CD4-positive, alpha-beta memory T cell (primary cell): ENCODE measurements at places on chromosomes 1 and 21. TPM values are rescaled to one million over a fixed set of nuclear protein-coding genes. Genes with fewer than 3 reads are reported as not detected.
A peak's percentile ranks its signal among the peaks of the same experiment; 100 is the strongest.

- H3K4me3 ChIP-seq, result no peak overlapping the region
- H3K27me3 ChIP-seq, result no peaks in the 10 kb centered on the region
- no peaks in the 10 kb centered on the region for H3K36me3 ChIP-seq
- no peak overlapping the region for H3K27ac ChIP-seq
These were observed 259.9 kb downstream of the FOXD2 start for GRCh38 chr1:47697616-47698335.

- no peaks in the 10 kb centered on the region for H3K4me1 ChIP-seq
- H3K27ac ChIP-seq, result no peak overlapping the region
- H3K27me3 ChIP-seq, result no peaks in the 10 kb centered on the region
- H3K36me3 ChIP-seq, result no peaks in the 10 kb centered on the region
These were observed 147.2 kb downstream of the NR5A2 start for GRCh38 chr1:200174525-200175295.

- no peaks in the 10 kb centered on the region for H3K27me3 ChIP-seq
- no peak for DNase-seq
- no peak overlapping the region for H3K27ac ChIP-seq
- peaks cover 7% of the 10 kb centered on the region for H3K36me3 ChIP-seq
- peaks cover 70% of the 10 kb centered on the region for H3K4me1 ChIP-seq
These were observed 18.3 kb downstream of the ATP2B4 start for GRCh38 chr1:203644661-203645510.

MTARC2 gene
- not detected for total RNA-seq

TP73 gene
- not detected for total RNA-seq

- H3K27me3 ChIP-seq, result no peaks in the 10 kb centered on the region
- H3K36me3 ChIP-seq, result no peaks in the 10 kb centered on the region
- H3K4me1 ChIP-seq, result no peaks in the 10 kb centered on the region
- DNase-seq, result no peak
These were observed 37.0 kb downstream of the HS2ST1 start for GRCh38 chr1:86951430-86951829.

KCNE1 gene
- total RNA-seq, result 0.17 TPM

GRCh38 chr1:66336641-66336990 is 197.3 kb upstream of the SGIP1 start:
- no peak for DNase-seq
- H3K27me3 ChIP-seq, result no peaks in the 10 kb centered on the region
- H3K4me3 ChIP-seq, result peak overlapping the region; percentile 79
- peaks cover 57% of the 10 kb centered on the region for H3K4me1 ChIP-seq

DNA sequence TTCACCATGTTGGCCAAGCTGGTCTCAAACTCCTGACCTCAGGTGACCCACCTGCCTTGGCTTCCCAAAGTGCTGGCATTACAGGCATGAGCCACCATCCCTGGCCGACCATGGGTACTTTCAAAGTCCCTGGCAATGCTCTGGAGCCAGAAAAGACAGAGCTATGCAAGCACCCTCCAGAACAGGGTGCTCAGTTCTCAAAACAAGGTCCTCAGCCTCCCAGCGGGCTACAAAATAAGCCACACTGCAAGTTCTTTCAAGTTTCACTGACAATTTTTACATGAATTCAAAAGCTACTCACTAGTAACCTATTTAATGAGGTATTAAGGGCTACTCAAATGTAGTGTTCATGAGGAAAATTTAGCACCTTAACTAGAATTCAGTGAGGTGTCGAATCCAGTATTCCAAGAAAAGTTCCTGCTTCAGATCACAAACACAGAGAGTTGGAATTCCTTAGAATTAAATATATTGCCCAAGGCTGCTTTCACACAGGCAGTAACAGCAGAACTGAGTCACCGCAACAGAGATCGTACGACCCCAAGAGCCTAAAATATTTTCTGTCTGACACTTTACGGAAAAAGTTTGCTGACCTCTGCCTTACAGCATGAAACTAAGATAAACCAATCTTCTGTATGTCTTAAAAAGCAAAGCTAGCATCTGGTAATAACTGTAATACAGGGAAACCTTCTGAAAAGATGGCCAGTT is 60.7 kb downstream of the HSF2BP start:
- no peak for DNase-seq
- H3K27ac ChIP-seq, result no peak overlapping the region
- no peaks in the 10 kb centered on the region for H3K4me1 ChIP-seq
- H3K27me3 ChIP-seq, result no peaks in the 10 kb centered on the region
- H3K4me3 ChIP-seq, result no peak overlapping the region
- no peaks in the 10 kb centered on the region for H3K36me3 ChIP-seq

GRCh38 chr1:67676946-67677345 is 8.1 kb upstream of the GADD45A start:
- no peaks in the 10 kb centered on the region for H3K27me3 ChIP-seq
- peaks cover 22% of the 10 kb centered on the region for H3K4me1 ChIP-seq

DNA sequence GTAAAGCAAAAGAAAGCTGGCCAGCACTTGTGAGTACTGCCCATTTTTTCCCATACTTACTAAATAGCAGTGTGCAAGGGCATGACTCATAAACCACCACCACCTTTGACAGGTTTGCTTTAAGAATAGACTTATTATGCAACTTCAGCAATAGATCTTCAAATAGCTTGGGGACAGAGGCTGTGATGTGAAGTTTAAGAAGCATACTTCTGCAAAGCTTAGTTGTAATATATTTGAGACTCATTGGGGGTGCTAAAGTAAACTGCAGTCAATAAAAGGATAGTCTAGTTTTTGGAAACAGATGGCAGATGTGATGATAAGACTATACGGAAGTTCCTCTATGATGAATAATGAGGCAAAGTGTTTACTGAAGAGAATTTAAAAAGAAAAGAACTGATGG is 210.0 kb downstream of the PLA2G4A start:
- H3K4me1 ChIP-seq, result no peaks in the 10 kb centered on the region
- H3K36me3 ChIP-seq, result no peaks in the 10 kb centered on the region
- DNase-seq, result no peak
- no peak overlapping the region for H3K27ac ChIP-seq
- no peaks in the 10 kb centered on the region for H3K27me3 ChIP-seq

GRCh38 chr1:84020151-84020550 is 21.2 kb upstream of the TTLL7 start:
- no peaks in the 10 kb centered on the region for H3K4me1 ChIP-seq
- H3K27me3 ChIP-seq, result no peaks in the 10 kb centered on the region
- no peak overlapping the region for H3K27ac ChIP-seq
- DNase-seq, result no peak
- no peak overlapping the region for H3K4me3 ChIP-seq
